M059J (cell line): ENCODE measurements at places on chromosomes 12 and 14. TPM values are rescaled to one million over a fixed set of nuclear protein-coding genes. Genes with fewer than 3 reads are reported as not detected.

- DNase-seq = peak; percentile 9
These were observed 376.9 kb downstream of the GALC start for GRCh38 chr14:87615822-87616679.

FSCB gene
- total RNA-seq = not detected in 2 replicates

- peak; percentile 60 for DNase-seq
These were observed 26.1 kb upstream of the FOXN3 start for GRCh38 chr14:89443042-89443629.

NUDT4 gene
- total RNA-seq = 48.4 and 48.5 TPM in 2 replicates

GRCh38 chr14:89915114-89915878 lies 39.2 kb downstream of the EFCAB11 start:
- peak; percentile 66 for DNase-seq

C12orf50 gene
- total RNA-seq = not detected in 2 replicates

NEDD8 gene
- total RNA-seq = 335 and 388 TPM in 2 replicates

DAO gene
- not detected in 2 replicates for total RNA-seq

HHIPL1 gene
- 0.15 and 1.2 TPM in 2 replicates for total RNA-seq

DNA sequence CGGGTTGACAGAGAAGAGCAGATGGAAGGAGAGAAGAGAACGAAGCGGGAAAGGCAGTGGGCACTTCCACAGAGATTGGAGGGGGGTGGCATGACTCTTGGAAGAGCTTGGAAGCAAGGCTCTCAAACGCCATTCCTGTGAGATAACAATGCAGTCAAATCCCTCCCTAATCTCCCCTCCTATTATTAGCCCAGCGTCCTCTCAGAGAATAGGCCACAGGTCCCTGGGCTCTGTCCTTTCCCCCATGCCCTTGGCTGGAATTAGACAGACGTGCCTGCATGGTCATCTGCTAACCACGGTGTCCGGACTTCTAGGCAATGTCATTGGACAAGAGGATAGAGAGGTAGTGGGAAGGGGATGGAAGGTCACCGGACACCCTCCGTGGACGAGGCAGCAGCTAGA lies 8.0 kb upstream of the MYH7 start:
- DNase-seq = no peak

DNA sequence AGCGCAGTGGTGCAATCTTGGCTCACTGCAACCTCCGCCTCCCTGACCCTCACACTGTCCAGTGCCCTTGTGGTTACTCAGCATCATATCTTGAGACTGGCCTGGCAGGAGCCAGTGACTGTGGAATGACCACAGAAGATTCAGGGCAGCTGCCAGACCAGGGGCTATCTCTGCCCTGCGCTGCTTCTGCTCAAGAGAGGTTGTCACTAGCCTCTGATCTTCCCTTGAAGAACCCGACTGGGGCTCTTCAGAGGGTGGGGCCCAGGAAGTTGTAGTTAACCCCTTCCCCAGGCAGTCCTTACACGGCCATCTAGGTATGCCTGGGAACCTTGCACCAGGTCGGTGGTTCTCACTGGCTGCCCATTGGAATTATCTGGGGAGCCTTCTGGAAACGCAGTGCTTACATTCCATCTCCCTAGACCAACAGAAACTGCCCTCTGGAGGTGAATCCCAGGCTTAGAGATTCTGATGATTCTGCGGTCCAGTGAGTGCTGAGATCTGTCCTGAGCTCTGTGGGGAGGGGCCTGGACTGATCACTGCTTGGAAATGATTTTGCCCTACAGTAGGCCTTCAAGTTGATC lies 41.4 kb downstream of the PLEKHG3 start:
- peak; percentile 29 for DNase-seq

GRCh38 chr12:28137414-28137813 lies 52.8 kb upstream of the CCDC91 start:
- DNase-seq = no peak

- DNase-seq = peak; percentile 91
These were observed 120.0 kb upstream of the SLC38A2 start for GRCh38 chr12:46492471-46493085.

DNA sequence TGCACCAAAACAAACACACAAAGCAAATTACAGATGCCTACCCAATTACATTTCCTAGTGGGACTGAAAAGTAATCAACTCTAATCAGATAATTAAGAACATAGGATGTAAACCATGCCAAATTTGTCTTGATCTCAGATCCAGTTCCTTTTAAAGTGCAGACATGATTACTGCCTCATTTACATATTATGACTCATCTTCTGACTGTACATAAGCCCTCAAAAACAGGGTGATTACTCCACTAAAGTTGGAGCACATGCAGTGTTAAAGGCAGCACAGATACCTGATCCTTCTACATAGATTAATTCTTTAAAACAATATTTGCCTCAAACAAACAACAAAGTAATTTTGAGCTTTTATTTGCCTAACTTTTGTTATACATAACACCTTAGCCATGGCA lies 337.2 kb downstream of the RPS29 start:
- peak; percentile 8 for DNase-seq

DNA sequence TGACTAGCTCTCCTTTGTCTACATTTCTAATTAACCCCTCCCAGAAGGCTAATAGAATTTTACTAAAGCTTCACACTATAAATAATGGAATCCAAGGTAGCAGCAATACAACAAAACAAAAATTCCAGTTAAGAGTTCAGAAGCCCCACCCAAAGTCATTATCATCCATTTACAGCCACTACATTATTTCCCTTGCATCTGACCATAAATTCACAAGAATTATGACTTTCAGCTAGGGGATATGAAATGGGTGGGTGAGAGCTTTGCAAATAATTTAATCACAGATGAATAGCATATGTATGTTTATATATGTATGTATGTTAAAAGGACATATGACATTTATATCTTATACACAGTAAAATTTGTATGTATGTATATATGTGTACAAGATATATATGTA lies 65.3 kb upstream of the PTGDR start:
- no peak for DNase-seq

GRCh38 chr14:91228112-91229004 lies 16.1 kb downstream of the GPR68 start:
- DNase-seq = peak; percentile 82

- DNase-seq = no peak
These were observed 34.6 kb upstream of the MIS18BP1 start for GRCh38 chr14:45287610-45288009.

- no peak for DNase-seq
These were observed 99.5 kb downstream of the EGLN3 start for GRCh38 chr14:33851366-33851765.

DNA sequence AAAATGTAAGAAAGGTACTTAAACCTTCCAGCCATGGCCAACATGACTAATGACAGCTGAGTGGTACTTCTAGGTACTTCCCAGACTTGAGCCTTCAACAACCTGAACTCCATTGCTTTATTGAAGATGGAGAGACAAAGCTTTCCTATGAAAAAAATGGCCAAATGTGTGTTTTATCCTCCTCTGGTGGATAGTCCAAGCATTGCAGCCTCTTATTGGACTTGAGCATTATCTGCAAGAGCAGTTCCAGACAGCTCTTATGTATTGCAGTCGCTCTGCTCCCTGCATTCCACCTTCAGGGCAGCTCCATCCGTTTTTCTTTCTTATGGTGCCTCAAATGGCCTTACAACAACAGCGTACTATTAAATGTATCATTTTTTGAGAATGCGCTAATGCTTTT lies 588.2 kb downstream of the NRXN3 start:
- DNase-seq = peak; percentile 9

SERPINA1 gene
- total RNA-seq = 5.6 and 8.3 TPM in 2 replicates

GRCh38 chr14:34710006-34710405 lies 4.4 kb downstream of the CFL2 start:
- DNase-seq = no peak

DNA sequence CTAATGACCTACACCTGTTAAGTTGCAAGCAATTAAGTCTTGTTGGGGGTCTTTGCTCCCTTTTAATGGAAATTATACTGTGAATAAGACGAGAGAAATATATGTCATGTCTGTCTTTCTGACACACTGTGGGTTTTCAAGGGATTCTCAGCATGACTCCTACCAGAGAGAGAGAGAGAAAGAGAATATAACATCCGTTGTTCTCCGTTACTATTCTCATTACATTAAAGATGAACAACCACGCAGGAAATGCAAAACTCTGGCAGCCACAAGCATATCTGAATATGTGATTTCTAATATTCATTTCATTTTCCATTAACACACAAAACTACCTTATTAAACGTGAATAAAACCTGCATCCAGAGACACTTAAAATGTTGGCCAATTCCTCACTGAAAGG lies 67.3 kb upstream of the EGLN3 start:
- DNase-seq = no peak

- DNase-seq = no peak
These were observed 926.2 kb downstream of the VRK1 start for GRCh38 chr14:97723351-97723750.

GRCh38 chr14:78254911-78255461 lies 84.8 kb downstream of the NRXN3 start:
- peak; percentile 90 for DNase-seq
